ENCODE measurements at places on chromosomes 1 and 21. TPM values are rescaled to one million over a fixed set of nuclear protein-coding genes. Genes with fewer than 3 reads are reported as not detected.
A peak's percentile ranks its signal among the peaks of the same experiment; 100 is the strongest.

SLAMF6 gene
- not detected for total RNA-seq

- no peak for DNase-seq
Observed at GRCh38 chr1:151259351-151259750, 4.8 kb downstream of the PSMD4 start.

- no peak for DNase-seq
Observed at GRCh38 chr1:68221001-68221979, 11.0 kb downstream of the WLS start.

- peak; percentile 67 for DNase-seq
Observed at GRCh38 chr1:61605607-61606321, 119.2 kb downstream of the TM2D1 start.

FCGR3B gene
- total RNA-seq = not detected

DNA sequence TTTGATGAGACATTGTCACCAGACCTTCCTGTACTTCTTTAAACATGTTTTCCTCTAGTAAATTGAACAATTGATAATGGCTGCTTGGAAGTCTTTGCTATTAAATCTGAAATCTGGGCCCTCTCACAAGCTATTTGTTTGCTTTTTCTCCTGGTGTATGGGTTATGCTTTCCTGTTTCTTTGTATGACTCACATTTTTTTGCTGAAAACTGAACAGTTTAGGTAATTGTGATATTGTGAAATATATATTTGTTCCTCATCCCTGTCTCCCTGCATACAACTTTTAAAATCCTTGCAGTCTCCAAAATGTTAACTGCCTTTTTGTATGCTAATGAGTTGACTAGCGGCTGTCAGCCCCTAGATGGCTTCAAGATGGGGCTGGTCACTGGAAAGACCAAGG lies 61.6 kb downstream of the MAP3K21 start:
- DNase-seq = no peak

DNA sequence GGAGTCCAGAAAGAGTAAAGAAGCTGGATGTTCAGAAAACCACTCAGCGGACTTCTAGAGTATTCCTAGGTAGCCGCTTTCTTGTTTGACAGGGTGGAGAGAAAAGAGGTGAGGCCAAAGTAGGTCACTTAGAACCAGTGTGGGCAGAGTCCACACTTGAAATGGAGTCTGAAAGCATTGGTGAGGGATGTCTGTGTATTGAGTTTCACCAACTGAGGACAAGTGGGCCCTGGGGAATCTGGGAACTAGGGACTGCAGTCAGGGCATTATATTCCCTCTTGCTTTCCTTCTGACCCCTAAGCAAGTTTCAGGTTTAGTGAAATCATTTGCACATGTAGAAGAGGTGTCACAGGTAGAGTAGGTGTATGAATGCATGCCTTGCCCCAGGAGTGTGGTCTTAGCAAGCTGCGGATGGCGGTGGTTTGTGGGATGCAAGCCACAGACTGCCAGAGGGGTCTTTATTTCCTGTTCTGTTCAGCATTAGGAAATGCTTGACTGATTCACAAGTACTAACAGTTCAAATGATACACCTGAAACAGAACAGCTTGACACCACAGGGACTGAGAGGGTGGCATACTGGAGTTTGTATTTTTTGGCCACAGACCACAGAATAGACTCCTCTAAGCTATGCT lies 1.1 kb upstream of the GNG12 start:
- DNase-seq = no peak

OR2T2 gene
- not detected for total RNA-seq

- no peak for DNase-seq
Observed at GRCh38 chr1:117231312-117231711, 20.6 kb upstream of the VTCN1 start.

WNT9A gene
- total RNA-seq = 0.76 TPM

CLCNKA gene
- not detected for total RNA-seq

GRCh38 chr1:28099050-28099769 lies 10.8 kb upstream of the EYA3 start:
- no peak for DNase-seq

PLCH2 gene
- under 0.01 TPM for total RNA-seq

Data from dermis microvascular lymphatic vessel endothelial cell (primary cell).